ENCODE measurements at places on chromosomes 3 and 15.

DNA sequence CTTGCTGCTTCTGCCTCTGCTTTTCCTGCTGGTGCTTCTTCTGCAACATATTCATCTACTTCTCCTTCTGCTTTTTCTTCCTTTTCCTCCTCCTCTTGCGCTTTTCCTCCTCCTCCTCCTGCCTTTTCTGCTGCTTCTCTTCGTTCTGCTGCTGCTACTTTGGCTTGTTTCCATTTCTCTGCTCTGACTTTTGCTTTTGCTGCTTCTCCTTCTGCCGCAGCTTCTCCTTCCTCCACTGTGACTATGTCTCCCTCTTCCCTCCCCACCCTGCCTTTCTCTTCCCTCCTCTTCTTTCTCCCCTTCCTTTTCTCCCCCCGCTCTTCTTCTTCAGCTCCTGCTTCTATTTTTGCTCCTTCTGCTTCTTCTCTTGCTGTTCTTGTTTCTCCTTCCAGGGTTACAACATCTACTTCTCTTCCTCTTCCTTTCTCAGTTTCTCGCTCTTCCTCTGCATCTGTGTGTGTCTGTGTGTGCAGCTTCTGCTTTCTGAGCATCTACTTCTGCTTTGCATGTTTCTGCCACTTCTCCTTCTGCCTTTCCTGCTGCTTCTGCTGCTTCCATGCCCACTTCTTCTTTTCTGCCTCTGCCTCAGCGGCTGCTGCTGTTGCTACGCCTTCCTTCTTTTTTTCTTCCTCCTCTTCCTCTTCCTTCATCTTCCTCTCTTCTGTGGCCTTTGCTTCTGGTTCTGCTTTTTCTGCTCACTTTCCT is 51.4 kb downstream of the FAM43A start:
- no peak for DNase-seq

GRCh38 chr3:191360620-191361019 is 30.3 kb upstream of the UTS2B start:
- no peak for DNase-seq

- no peak for DNase-seq
Measured at GRCh38 chr3:175713268-175713667, 854.1 kb downstream of the NAALADL2 start.

- DNase-seq, result no peak
Measured at GRCh38 chr15:41462084-41462795, 31.4 kb upstream of the ITPKA start.

GRCh38 chr15:71348597-71348996 is 233.3 kb downstream of the THSD4 start:
- no peak for DNase-seq

- DNase-seq, result no peak
Measured at GRCh38 chr15:100050877-100051786, 290.6 kb downstream of the ADAMTS17 start.

GRCh38 chr15:34223904-34224596 is 766 bp upstream of the EMC4 start:
- no peak for DNase-seq

DNA sequence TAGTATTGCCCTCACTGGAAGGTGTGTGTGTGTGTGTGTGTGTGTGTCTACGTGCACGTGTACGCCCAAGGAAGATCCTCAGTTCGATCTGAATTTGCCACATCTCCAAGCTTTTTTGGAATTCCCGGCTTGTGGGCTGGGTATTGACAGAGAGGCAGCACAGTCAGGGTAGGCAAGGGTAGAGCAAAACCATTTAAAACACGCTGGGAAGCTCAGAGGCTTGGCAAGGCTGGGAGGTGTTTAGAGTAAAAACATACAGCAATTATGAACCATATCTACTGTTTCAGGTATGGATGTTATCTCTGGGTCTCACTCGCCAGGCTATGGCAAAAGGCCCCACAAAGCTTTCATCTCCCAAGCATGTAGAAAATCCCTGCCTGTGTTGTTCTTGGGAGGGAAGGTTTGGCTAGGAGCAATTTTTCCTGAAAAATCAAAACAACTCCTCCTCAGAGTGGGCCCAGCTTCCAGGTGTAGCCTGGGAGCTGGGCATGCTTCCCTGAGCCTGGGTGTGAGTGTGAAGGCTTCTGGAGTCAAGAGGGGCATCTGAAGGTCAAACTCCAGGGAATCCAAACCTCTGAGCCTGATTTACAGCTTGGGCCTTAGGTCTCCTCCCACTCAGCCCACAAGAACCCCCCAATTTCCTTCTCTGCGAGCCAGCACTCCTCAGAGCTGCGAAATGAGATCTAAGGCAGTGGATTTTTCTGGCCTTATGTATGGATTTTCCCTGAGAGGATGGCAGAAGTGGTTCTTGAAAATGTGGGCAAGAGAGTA is 244.8 kb upstream of the TPRG1 start:
- DNase-seq, result no peak

DNA sequence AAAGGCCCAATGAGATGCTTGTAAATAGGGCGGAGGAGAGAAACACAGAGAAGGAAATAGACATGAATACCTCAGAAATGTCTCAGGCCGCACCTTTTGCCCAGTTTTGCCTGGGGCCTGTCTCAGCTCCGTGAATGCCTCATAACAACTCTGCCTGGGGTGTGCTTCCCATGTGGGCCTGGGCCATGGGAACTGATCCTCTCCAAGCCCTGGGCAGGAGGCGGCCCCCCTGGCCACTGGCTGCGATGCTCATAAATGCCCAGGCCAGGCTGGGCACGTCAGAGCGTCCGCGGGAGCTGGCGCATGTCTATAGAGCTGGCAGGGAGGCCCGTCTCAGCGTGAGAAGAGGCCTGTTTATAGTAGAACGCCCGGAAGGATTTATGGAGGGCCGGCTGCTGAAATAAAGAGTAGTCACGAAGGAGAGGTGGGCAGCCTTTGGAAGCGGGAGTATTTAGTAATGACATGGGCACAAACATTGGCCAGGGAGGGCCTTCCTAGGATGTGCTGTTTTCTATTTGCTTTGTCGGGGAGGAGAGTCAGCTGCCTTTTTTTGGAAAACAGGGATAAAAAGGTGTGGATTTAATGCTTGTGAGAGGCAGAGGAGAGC is 85.9 kb upstream of the IGF1R start:
- DNase-seq, result no peak

DNA sequence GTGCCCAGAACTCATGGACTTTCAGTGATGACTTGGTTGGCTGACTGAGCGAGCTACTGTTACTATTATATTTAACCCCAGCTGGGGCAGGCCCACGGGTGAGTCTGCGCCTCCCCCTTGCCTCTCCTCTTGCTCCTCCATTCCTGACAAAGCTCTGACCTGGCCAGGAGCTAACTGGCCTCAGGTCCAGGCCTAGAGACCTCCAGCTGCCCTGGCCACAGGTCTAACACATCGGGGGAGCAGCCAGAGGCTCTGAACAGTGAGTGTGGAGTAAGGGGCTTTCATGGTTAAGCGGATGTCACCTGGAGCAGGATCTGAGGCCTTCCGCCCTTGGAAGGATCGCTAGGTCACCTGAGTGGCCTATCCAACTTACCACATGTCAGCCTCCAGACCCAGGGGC is 96.3 kb upstream of the HERC1 start:
- no peak for DNase-seq

DNA sequence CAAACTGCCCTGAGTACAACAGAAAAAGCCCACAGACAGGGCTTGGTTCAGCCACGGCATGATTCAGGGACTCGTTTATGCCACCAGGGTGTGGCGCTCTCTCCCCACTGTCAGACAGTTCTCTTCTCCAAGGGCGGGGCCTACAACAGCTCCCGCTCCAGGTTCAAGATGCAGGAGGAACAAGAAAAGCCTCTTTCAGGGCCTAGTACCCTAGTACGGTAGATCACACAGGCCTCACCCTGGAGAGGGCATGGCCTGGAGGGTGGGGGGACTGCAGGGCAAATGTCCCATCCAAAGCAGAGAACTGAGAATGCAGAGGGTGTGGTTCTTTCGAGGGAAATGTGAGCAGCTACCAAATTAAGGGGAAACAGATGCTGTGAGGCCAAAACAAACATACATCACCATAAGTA is 12.0 kb downstream of the MESD start:
- peak; percentile 35 for DNase-seq

DNA sequence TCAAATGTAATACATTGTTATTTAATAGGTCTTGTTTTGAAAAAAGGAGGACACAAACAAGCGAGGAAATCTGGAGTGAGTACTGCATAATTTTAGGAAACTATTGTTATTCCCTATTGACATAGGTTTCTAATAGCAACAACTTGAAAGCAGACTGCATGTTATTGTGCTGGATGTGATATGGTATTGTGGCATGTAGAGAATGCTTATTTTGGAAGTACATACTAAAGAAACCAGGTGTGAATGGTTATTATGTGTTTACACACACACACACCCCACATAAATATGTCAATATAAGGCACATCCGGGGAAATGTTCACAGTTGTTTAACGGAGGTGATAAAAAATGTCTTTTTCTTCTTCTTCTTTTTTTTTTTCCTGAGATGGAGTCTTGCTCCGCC is 5.9 kb upstream of the MORF4L1 start:
- DNase-seq, result no peak

GRCh38 chr15:90883526-90883975 is 753 bp upstream of the FES start:
- DNase-seq, result no peak

DNA sequence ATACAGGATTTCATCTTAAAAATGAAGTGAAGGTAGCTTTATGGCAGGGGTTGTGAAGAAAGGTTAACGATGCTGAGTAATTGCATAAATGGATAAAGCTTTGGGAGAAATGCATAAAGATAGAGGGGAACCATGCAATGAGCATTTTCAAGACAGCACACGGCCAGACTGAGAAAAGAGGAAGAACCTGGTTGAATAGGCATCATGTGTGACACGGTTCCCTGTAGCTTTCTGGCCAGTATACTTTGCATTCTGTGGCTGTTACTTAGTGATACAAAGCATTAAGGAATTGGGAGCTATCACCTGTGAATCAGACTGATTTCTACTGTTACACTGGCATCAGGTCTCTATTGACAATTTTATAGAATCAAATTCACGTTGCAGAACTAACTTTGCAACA is 33.3 kb downstream of the NR2C2 start:
- no peak for DNase-seq

GRCh38 chr3:52339612-52340011 is 23.5 kb downstream of the DNAH1 start:
- peak; percentile 86 for DNase-seq

- no peak for DNase-seq
Measured at GRCh38 chr3:43348852-43349574, 62.7 kb downstream of the SNRK start.

DNA sequence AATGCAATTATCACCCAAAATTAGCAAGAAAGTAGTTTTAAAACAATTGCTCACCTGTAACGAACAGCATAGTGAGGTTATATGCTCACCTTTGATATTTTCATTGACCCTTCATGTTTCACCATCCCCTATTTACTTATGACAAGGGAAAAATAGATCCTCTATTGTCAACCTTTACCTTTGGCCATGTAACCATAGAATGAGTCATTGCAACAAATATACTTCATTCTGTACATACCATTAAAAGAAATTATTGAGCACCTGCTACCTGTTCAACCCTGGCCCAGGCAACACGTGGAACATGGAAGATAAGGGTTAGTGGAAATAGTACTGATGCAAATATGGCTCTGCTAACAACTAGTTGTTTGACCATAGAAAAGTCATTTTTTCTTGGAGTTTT is 20.2 kb downstream of the LSAMP start:
- no peak for DNase-seq

DNA sequence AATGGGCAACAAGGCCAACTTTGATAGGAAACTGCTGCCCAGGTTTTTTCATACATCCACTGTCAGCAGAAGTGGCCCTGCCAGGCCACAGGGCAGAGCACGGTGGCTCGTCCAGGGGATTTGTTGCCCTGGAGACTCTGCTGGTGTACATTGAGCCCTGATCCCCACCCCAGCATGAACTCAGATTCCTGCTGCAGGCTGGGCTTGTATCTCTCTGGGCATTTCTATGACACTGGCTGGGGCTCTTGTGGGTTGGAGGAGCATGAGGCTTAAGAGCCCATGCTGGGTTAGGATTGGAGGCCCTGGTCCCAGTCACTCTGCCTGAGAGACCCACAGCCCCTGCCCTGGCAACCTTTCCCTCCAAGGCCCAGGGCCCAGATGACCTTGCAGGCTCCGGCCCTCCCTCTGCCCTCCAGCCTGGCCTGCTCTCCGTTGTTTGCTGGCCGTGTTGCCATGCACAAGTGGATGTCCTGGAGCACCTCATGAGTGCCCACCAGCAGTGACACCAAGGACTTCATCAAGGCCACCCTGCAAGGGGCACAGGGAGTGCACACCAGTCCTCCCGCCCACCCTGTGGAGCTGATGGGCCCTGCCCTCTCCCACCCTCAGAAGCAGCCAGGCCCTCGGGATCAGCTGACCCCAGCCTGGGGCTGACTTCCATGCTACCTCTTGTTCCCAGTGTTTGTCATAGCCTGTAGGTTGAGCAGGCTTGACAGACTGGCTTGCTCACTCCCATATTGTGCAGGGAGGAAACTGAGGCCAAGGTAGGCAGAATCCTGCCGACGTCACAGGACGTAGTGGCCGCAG is 58.2 kb downstream of the ZNF445 start:
- no peak for DNase-seq

DNA sequence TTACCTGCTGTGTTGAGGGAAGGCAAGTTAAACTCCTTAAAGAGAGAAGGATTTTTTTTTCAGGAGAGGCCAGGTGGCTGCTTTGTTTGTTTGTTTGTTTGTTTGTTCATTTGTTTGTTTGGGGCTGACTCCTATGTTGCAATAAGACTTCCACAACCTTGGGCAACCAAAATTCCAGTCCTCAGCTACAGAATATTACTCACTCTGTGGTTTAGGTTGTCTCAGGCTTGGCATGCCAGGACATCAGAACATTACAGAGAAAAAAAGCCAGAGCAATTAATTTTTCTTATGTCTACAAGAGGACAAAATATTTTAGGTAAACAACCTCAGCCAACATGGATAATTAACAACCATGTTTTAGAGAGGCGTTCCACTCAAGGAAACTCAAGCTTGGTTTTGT is 156.7 kb upstream of the ATP11B start:
- no peak for DNase-seq

- no peak for DNase-seq
Measured at GRCh38 chr15:71084264-71084663, 31.0 kb upstream of the THSD4 start.

- DNase-seq, result peak; percentile 91
Measured at GRCh38 chr15:64894395-64895056, 17.2 kb upstream of the ANKDD1A start.

DNA sequence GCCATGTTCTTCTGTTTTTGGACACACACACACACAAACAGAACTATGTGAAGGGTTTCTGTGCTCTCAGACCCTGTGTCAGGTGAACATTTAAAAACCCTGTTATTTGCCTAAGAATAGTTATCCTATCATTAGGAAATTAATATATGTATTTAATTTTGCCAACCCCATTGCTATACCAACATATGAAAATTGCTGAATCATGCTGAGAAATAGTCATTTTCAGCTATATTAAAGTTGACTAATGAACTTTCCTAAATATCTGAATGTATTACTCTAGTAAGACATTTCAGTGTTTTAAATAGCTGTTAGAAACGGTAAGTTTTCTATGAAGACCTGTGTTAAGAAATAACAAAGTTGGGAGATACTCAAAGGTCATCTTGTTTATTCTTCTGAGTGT is 596.9 kb upstream of the GRM7 start:
- DNase-seq, result no peak

GRCh38 chr15:40320409-40320808 is 3.1 kb upstream of the INAFM2 start:
- DNase-seq, result no peak

All from CD4-positive, alpha-beta T cell (primary cell).